ENCODE measurements at places on chromosomes 1 and 21.

DNA sequence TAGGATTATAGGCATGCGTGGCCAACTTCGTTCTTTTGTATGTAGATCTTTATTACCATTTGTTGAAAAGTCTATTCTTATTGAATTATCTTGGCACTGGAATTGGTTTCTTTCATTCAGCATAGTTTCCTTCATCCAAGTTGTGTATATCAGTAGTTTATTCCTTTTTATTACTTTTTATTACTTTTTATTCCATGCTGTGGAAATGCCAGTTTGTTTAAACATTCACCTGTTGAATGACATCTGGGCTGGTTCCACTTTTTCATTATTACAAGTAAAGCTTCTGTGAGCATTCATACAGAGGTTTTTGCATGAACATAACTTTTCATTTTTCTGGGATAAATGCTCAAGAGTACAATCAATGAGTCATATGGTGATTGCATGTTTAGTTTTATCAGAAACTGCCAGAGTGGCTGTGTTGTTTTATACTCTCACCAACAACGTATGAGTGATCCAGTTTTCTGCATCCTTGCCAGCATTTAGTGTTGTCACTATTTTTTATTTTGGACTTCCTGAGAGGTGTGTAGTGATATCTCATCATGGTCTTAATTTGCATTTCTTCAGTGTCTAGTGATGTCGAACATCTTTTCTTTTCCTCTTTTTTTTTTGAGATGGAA is 28.6 kb downstream of the PTPRU start:
- no peak overlapping the region for H3K27ac ChIP-seq
- H3K4me1 ChIP-seq = peaks cover 6% of the 10 kb centered on the region
- H3K27me3 ChIP-seq = no peaks in the 10 kb centered on the region
- no peaks in the 10 kb centered on the region for H3K36me3 ChIP-seq
- no peak overlapping the region for H3K4me3 ChIP-seq

- no peak overlapping the region for H3K4me3 ChIP-seq
- H3K27me3 ChIP-seq = no peaks in the 10 kb centered on the region
- H3K27ac ChIP-seq = no peak overlapping the region
- H3K36me3 ChIP-seq = peaks cover 7% of the 10 kb centered on the region
- H3K4me1 ChIP-seq = peaks cover 4% of the 10 kb centered on the region
These were observed 74.8 kb upstream of the BMP8A start for GRCh38 chr1:39416609-39417008.

GRCh38 chr1:228393268-228393701 is 13.3 kb downstream of the TRIM11 start:
- H3K4me1 ChIP-seq = peaks cover 8% of the 10 kb centered on the region
- no peaks in the 10 kb centered on the region for H3K27me3 ChIP-seq
- no peak for DNase-seq
- H3K36me3 ChIP-seq = peaks cover 32% of the 10 kb centered on the region
- H3K4me3 ChIP-seq = no peak overlapping the region

- H3K36me3 ChIP-seq = no peaks in the 10 kb centered on the region
- no peaks in the 10 kb centered on the region for H3K27me3 ChIP-seq
- H3K4me3 ChIP-seq = no peak overlapping the region
- DNase-seq = no peak
- H3K4me1 ChIP-seq = peaks cover 26% of the 10 kb centered on the region
- H3K27ac ChIP-seq = no peak overlapping the region
These were observed 33.6 kb downstream of the MAN1C1 start for GRCh38 chr1:25650289-25650576.

- no peaks in the 10 kb centered on the region for H3K27me3 ChIP-seq
- H3K4me1 ChIP-seq = peaks cover 24% of the 10 kb centered on the region
- DNase-seq = peak; percentile 45
- no peak overlapping the region for H3K4me3 ChIP-seq
These were observed 62.1 kb downstream of the DEGS1 start for GRCh38 chr1:224245188-224245587.

GRCh38 chr1:107142140-107142542 is 1.3 kb downstream of the NTNG1 start:
- no peak overlapping the region for H3K27ac ChIP-seq
- DNase-seq = peak; percentile 17
- no peaks in the 10 kb centered on the region for H3K36me3 ChIP-seq
- H3K4me3 ChIP-seq = no peak overlapping the region
- H3K27me3 ChIP-seq = peaks cover 13% of the 10 kb centered on the region
- H3K4me1 ChIP-seq = peaks cover 19% of the 10 kb centered on the region

DNA sequence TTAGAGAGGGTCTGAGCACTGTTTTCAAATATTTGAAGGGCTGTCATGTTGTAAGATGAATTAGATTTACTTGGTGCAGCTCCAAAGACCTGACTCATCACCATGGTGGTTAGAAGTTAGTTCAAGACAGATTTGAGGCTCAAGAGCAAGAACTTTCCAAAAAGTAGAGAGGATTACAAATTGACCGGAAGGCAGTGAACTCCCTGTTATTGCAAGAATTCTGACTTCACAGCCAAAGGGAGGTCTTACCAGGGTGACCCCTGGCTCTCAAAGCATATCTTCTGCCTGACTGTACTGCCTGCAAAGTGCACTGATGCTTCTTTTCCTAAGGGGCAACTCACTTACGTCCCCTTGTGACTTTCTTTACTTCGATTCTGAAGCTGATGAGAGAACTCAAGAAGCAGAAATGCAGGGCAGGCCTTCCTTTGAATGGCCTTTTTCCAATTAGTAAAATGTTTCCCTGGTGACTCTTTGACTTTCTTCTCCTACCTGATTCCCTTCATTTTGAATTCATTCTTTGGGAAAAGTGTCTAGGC is 86.4 kb downstream of the NAV1 start:
- no peaks in the 10 kb centered on the region for H3K4me1 ChIP-seq
- H3K27ac ChIP-seq = no peak overlapping the region
- H3K4me3 ChIP-seq = no peak overlapping the region
- DNase-seq = no peak
- no peaks in the 10 kb centered on the region for H3K36me3 ChIP-seq

- no peak for DNase-seq
- peaks cover 4% of the 10 kb centered on the region for H3K4me1 ChIP-seq
- H3K27me3 ChIP-seq = peaks cover 18% of the 10 kb centered on the region
- no peaks in the 10 kb centered on the region for H3K36me3 ChIP-seq
These were observed 49.2 kb downstream of the UMODL1 start for GRCh38 chr21:42120101-42120902.

- no peaks in the 10 kb centered on the region for H3K27me3 ChIP-seq
- no peak for DNase-seq
- no peak overlapping the region for H3K4me3 ChIP-seq
- H3K4me1 ChIP-seq = no peaks in the 10 kb centered on the region
These were observed 54.1 kb downstream of the SERINC2 start for GRCh38 chr1:31467005-31467674.

DNA sequence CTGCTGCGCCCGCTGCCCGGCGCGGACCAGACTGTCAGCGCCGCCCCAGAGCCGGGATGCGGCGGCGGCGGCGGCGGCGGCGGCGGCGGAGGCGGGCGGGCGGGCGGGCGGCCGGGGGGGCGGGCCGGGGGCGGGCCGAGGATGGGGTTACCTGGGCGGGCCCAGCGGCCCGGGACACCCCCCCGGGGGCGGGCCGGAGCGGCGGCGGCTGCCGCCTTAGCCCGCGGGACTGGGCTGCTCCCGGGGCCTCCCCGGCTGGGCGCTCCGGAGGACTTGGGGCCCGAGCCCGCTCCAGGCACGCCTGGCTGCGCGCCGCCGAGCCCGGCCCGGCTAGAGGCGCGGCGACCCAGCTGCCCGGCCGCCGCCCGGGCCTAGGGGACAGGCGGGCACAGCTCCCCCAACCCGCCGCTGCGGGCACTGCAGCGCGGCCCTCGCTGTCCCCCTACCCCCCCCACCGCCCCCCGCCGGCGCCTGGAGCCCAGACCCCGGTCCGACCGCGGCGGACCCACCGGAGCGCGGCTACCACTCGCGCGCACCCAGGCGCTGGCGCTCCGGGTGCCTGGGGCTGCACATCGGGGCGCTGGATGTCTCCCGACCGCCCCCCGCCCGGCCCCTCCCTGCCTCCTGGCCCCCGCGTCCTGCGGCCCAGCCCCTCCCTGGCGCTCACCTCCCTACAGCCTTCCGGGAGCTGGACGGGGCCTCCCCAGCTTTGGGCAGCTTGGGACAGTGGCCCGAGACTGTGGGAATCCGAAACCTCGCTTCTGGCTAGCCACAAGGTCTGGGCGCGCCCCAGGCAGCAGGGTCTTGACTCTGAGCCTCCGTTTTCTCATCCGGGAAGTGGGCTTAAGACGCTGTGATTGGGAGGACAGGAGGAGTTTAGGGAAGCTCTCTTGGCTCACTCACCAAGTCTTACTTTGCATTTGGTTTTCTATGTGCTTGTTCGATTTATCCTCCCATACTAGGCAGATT is at the start of gene WNT4:
WNT4 (minus strand) TSS at position 33 of the 969 bp plus-strand sequence. CDS start 175 bp downstream, outside the sequence.
- no peaks in the 10 kb centered on the region for H3K36me3 ChIP-seq
- no peak for DNase-seq
- peaks cover 13% of the 10 kb centered on the region for H3K27me3 ChIP-seq
- H3K4me1 ChIP-seq = no peaks in the 10 kb centered on the region
- no peak within 1 kb of the TSS for H3K4me3 ChIP-seq

- peaks cover 30% of the 10 kb centered on the region for H3K4me1 ChIP-seq
- H3K27ac ChIP-seq = no peak overlapping the region
- H3K36me3 ChIP-seq = no peaks in the 10 kb centered on the region
- no peak for DNase-seq
- no peaks in the 10 kb centered on the region for H3K27me3 ChIP-seq
These were observed 9.8 kb downstream of the LGR6 start for GRCh38 chr1:202203238-202204039.

DNA sequence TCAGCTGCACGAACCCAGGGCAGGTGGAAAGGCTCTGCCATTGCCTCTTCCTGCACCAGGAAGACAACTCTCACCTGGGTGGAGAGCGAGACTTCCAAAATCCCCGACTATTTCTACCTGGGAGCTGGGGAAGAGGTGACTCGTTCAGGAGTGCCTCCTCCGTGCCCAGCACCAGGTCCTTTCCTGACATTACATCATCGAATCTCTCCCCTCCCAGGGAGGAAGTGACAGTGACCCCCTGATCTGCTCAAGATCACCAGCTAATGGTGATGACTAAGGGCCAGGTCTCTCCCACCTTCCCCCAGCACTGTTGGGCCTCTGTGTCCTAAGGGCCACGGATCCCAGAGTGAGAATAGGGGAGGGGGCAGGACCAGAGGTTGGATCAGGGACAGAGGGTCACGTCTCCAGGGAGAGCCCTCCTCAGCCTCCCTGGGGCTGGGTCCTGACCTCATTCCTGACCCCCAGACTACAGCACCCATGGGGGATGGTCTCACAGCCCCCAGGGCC is 6.8 kb downstream of the MEGF6 start:
- H3K36me3 ChIP-seq = no peaks in the 10 kb centered on the region
- DNase-seq = no peak
- H3K4me3 ChIP-seq = no peak overlapping the region
- H3K4me1 ChIP-seq = no peaks in the 10 kb centered on the region
- no peak overlapping the region for H3K27ac ChIP-seq

- peak overlapping the region; percentile 72 for H3K27ac ChIP-seq
- H3K4me3 ChIP-seq = peak overlapping the region; percentile 17
- H3K27me3 ChIP-seq = no peaks in the 10 kb centered on the region
- H3K36me3 ChIP-seq = no peaks in the 10 kb centered on the region
- peaks cover 34% of the 10 kb centered on the region for H3K4me1 ChIP-seq
These were observed 22.4 kb downstream of the STPG1 start for GRCh38 chr1:24390924-24391782.

DNA sequence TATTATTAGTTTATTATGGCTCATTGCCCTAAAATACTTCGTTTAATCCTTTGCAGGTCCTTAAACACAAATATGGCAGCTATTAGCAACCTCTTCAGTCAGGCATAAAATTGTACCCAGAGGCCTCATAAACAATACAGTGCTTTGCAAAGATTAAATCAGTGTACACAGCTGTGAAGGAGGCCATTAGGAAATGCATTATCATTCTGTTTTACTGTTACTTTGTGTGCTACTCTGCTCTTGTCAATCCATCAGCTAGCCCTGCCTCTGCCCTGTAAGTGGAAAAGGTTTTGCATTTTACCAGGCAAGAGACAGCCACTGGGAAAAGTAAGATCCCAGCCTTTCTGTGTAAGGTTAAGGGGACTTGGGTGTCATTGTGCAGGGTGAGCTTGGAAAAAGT is 415.7 kb upstream of the DAB1 start:
- no peaks in the 10 kb centered on the region for H3K27me3 ChIP-seq
- no peaks in the 10 kb centered on the region for H3K4me1 ChIP-seq
- H3K4me3 ChIP-seq = no peak overlapping the region
- H3K27ac ChIP-seq = no peak overlapping the region
- no peak for DNase-seq

DNA sequence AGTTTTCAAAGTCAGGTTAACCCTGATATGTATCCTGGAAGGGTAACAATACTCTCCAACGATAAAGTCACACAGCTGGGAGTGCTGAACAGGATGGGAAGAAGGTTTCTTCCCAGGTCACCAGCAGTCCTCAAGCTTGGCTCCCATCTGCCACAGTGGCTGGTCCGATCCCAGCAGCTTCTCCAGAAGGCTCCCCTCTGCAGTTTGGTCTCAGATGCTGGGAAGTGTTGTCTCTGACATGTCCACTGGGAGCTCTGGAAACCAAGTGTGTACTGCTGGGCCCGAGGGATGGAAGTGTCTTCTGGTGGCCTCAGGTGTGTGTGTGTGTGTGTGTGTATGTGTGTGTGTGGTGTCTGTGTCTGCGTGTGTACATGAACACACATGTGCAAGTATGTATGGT is 16.4 kb upstream of the GNL2 start:
- no peaks in the 10 kb centered on the region for H3K4me1 ChIP-seq
- peaks cover 6% of the 10 kb centered on the region for H3K27me3 ChIP-seq
- no peaks in the 10 kb centered on the region for H3K36me3 ChIP-seq
- no peak for DNase-seq
- H3K4me3 ChIP-seq = no peak overlapping the region
